ENCODE measurements at places on chromosomes 13 and 19.

- DNase-seq: no peak
These were observed 3.6 kb upstream of the CCER2 start for GRCh38 chr19:38915329-38916321.

DNA sequence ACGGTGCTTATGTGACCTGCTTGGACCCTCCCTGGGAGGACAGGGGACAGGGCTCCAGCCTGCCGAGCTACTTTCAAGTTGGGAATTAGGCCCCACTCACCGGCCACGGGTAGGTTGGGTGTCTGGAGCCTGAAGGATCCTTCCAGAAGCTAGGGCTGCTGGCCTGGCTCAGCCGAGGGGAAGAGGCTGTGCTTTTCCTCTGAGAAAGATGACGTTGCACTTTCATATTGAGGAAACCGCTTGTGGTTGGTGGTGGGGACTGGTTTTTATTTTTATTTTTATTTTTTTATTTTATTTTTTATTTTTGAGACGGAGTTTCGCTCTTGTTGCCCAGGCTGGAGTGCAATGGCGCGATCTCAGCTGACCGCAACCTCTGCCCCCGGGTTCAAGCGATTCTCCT, at the start of gene TMEM150B:
TMEM150B (minus strand) TSS at position 170 of the 400 bp plus-strand sequence. CDS start 4,305 bp downstream, outside the sequence.
- DNase-seq: no peak

DNA sequence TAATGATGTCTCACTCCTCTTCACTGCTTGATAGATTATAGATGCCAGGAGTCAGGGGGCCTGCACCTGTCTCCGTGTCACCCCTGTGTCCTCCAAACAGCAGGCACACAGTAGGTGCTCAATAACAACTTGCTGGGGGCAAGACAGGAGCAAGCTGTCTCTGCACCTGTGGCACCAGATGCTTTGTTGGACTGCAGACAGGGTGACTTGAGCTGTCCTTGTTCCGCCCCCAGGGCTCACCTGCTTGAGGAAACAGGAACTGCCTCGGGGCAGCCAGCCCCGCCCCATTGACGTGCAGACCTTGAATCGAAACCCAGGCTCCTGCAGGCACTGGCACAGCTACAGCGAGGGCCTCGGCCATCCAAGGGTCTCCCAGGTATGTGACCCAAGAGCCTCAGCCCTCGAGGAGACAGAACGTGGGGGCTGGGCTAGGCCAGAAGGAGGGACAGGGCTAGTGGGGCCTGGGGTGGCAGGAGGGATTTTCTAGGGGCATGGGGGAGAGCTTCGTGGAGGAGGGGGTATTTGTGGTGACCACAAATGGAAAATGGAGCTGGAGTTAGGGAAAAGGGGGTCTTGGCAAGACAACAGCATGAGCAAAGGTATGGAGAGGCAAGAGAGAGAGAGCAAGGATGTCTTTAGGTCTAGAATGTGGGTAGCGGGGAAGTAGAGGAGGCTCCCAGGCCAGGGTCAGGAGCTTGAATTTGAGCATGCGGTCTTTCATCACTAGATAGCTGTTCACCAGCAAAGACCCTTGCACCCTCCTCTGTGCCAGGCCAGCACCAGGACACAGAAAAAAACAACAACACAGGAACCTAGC, at the start of gene HSH2D:
HSH2D (plus strand) TSS at position 287 of the 817 bp plus-strand sequence. CDS start 5,066 bp downstream, outside the sequence.
- no peak for DNase-seq

DNA sequence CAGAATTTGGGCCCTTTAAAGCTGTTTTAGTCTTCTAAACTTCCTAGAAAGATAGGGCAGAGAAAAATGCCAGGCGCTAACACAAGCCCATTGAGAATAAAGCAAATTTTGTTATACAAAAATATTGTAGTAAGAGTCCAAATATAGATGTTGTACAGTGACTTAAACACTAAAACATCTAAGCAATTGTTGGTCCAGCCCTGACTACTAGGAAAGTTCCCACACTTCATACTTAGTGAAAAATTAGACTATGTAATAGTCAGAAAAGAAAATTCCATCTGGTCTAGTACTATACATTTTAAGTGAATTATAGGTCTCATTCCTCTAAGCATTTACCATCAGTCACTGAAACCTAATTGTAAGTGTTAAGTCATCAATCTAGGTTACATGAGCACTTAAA, 1518.3 kb upstream of the SLC10A2 start:
- DNase-seq: no peak

GRCh38 chr13:93248627-93249047, 22.0 kb downstream of the GPC6 start:
- no peak for DNase-seq
